CD8-positive, alpha-beta memory T cell (primary cell): ENCODE measurements at places on chromosomes 6 and 20. TPM values are rescaled to one million over a fixed set of nuclear protein-coding genes. Genes with fewer than 3 reads are reported as not detected.

DNA sequence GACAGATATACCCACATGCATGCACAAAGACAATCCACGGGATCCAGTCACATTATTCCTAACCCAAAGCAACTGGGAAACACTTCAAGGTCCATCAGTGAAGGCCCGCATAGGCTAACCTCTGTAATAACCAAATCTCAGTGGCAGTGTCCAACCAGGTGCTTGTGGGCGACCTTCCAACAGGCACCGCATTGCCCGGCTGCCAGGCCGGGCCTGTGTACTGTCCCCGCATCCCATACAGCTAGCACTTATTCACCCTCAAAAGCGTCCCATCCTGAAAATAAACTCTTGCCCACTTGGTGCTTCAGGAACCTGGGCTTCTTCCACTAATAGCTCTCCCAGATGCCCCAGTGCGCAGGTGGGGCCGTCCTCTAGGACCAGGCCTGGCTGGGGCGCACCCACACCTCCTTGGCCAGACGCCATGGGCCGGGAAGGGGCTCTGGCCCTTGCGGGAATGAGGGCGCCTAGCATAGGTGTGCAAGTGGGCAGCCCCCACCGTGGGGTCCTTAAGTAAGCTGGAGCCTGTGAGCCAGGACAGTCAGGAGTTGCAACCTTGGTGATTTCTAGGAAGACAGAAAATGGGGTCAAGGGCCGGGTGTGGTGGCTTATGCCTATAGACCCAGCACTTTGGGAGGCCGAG, 1.1 kb upstream of the ENTPD6 start:
- no peak for DNase-seq

CABLES2 gene
- total RNA-seq, result 9.2 TPM

- DNase-seq, result peak; percentile 84
Measured at GRCh38 chr6:31582230-31582643, at the start of gene LTB. TSS of gene LTB (minus strand) at chr6:31582424. CDS start at chr6:31582417, 7 bp downstream.

DNA sequence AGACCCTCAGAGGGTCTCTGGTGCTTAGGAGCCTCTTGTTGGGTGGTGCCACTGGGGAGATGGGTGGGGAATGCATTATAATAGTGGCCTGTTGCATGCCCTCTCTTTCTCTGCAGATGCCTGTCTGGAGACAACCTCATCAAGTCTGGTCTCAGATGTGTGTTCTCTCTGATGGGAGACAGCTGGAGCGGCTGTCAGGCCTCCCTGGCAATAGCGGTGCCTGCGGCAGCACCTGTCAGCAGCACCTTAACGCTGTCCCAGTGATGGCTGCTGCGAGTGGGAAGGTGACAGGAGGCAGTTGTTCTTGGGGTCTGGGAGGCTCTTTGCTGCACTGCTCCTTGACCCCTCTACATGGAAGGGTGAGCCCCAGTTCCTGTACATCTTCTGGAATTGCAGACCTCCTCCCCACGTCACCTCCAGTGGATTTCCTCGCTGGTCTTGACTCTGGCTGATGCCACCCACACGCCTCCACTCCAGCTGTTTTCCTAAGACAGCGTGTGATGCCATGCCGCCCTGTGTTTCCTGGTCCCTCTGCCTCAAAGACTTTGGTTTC, 63.3 kb upstream of the BLCAP start:
- no peak for DNase-seq

DNA sequence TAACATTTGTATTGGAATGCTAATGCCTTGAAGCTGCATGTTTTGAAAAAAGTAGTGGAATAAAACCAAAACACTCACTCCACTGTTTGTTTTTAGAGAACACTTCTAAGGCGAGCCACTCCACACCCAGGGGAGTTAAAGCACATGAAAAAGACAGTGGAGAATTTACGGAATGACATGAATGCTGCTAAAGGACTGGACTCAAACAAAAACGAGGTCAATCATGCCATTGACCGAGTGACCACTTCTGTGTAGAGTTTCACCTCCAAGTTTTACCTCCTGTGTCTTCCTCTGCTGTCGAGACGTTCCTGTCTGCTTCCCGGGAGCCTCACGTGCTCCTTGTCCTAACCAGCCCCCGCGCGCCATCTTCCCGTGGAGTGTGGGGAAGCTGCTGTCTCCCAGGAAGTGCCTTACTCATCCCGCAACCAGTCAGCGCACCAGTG, 127.8 kb downstream of the LRRC1 start:
- no peak for DNase-seq

GRCh38 chr6:41940759-41941279, 789 bp downstream of the CCND3 start:
- DNase-seq, result peak; percentile 73

ADRM1 gene
- 159 TPM for total RNA-seq

SLC32A1 gene
- not detected for total RNA-seq

- DNase-seq, result no peak
Measured at GRCh38 chr6:111978532-111979149, 75.3 kb upstream of the CCN6 start.

DNA sequence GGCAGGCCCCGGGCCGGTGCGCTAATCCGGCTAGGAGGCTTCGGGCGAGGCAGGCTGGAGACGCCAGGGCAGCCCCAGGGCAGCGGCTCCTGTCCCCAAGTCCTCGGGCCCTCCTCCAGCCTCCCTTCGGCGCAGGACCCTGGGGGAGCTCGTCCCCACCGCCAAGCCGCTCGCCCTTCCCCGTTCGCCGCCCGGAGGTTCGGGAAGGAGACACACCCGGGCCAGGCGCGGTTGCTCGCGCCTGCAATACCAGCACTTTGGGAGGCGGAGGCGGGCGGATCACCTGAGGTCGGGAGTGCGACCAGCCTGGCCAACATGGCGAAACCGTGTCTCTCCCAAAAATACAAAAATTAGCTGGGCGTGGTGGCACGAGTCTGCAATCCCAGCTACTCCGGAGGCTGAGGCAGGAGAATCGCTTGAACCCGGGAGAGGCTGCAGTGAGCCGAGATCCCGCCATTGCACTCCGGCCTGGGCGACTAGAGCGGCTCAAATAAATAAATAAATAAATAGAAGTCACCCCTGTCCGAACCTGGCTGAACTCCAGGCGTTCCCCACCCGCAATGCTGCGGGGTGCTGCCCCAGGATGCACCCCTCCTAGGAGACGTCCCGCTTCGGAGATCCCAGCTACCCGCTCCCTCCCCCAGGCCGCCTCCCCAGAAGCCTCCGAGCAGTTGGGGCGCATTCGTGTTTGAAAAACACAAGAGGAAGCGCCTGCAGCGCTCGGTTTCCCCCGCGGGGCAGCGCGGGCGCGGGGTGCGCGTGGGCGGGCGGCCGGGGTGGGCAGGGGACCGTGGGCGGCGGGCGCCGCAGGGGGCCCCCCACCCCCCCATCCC, 27.5 kb downstream of the SERPINB9 start:
- DNase-seq, result peak; percentile 31

- DNase-seq, result no peak
Measured at GRCh38 chr6:82030301-82030700, 217.2 kb downstream of the IBTK start.

- DNase-seq, result no peak
Measured at GRCh38 chr20:32474967-32475811, 109.9 kb downstream of the NOL4L start.

SLC35D3 gene
- not detected for total RNA-seq

DNA sequence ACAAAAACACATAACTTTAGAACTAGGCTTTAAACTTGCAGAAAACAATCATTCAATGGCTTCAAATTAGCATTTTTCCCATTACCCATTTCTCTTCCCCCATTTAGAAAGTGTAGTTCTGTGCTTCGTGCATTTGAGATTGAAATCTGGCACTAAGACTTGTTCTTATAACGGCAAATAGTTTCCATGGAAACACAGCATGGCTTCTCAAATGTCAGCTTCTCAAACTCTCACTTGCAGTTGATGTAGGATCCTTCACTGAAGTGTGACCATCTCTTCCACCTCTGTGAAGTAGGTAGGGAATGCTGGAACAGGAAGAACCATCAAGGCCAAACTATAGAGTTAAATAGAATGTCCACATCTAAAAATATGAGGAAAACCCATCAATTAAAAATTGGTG, 52.2 kb downstream of the MANEA start:
- no peak for DNase-seq

GRCh38 chr20:63124782-63125580, 91.0 kb downstream of the YTHDF1 start:
- no peak for DNase-seq

- DNase-seq, result no peak
Measured at GRCh38 chr20:13995841-13996240, 525 bp downstream of the MACROD2 start.

GRCh38 chr6:167056370-167056769, 57.2 kb downstream of the CEP43 start:
- DNase-seq, result no peak

PRICKLE4 gene
- total RNA-seq, result not detected

- DNase-seq, result no peak
Measured at GRCh38 chr6:53710788-53711187, 45.2 kb upstream of the KLHL31 start.

CLPSL2 gene
- not detected for total RNA-seq

DNA sequence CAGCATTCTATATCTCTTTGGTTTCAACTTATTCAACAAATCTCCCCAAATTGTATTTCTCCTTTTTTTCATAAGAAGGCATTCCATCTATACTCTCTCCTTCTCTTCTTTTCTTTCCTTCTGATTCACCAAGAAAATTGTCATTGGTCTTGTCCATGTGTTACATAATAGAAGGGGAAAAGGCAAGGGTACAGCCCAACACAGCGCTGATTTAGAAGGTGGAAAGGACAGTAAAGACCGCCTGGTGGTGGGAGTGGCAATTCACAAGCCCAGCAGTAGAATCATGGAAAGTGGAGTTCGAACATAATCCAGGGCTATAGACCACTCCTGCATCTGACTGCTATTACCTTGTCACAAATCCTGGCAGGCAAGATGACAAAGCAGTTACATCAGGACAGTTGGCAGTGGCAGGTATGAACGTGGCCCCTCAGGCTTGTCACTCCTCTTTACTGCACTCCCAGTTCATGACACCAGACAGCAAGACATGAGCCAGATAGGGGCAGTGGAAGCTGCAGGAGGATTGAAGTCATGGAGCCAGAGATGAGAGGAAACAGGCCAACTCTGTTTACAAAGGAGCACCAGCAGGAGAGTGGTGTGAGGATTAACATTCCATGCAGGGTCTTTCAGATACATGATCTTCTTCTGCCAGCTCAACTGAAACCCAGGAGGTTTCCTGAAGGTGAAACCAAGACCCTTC, 2.1 kb upstream of the TNFAIP3 start:
- DNase-seq, result no peak

HLA-G gene
- total RNA-seq, result 0.59 TPM

DLK2 gene
- 1.9 TPM for total RNA-seq

DNA sequence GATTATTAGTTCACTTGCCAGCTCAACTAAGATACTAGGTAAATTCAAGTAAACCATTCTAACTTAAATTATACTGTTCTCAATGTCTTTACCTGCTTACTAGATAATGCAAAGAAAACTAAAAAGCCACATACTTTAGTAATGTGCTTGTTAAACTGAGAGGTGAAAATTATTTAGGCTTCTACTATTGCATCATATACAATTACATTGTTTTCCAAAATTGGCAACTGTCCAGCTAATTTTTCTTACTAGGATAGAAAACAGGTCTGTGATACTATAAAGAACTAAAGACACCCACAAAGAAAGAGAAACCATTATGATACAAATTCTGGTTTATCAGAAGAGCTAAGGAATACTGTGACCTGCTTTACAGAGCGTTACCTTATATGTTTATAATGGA, 45.6 kb upstream of the ALDH8A1 start:
- no peak for DNase-seq

- DNase-seq, result no peak
Measured at GRCh38 chr6:32819729-32820128, 2.9 kb upstream of the HLA-DOB start.

DNA sequence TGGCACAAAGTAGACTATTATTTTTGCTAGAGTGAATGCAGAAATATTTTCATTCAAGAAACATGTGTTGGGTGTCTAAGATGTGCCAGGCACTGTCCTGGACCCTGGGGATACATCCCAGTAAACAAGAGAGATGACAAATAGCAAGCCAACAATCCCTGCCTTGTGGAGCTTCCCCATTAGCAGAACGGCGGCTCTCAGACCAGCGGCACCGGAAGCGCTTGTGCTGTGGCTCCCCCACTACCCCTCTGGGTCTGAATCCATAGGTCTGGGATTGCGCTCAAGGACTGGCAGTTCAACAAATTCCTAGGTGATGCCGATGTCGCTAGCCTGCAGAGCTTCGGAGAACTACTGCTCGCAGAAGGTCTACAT, 98.5 kb upstream of the AGPAT4 start:
- DNase-seq, result no peak

- DNase-seq, result no peak
Measured at GRCh38 chr6:53899512-53899911, 104.7 kb downstream of the LRRC1 start.

DNA sequence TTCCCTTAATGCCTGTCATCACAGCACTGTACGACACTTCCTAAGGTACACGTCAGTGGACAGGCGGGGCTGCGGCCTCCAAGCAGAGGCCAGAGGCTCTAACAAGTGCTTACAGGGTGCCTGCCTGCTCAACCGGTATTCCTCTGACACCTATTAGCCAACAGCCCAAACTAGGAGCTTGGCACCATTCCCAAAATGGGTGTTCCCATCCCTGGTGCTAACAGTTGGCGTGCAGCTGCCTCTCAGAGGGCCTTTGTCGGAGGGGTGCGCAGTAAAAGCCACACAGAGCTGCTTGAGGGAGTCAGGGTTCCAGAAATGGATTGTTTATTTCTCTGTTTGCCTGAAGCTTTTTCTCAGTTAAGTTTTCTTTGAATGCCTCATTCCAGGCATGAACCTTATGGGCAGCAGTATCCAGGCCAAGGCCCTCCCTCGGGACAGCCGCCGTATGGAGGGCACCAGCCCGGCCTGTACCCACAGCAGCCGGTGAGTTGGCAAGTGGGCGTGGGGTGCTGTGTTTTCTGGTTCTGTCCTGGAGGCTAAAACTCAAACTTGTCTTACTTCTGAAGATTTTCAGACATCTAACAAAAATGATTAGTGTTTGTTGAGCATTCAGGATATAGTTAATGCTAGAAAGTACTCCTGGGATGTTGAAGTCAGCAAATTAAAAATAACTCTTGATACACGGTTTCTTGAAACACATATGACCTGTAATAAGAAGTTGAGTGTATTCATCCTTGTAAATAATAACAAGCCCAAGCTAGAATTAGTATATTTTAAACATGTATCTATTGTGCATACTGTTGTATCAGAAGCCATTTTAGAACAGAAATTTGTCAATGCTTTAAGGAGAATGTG, 124.7 kb downstream of the TMEM242 start:
- no peak for DNase-seq

- DNase-seq, result no peak
Measured at GRCh38 chr20:31991339-31991705, 18.9 kb upstream of the CCM2L start.

C6orf132 gene
- total RNA-seq, result 0.16 TPM

ZC2HC1B gene
- total RNA-seq, result not detected

ACSS1 gene
- 24.5 TPM for total RNA-seq

ZC3H12D gene
- 83.5 TPM for total RNA-seq

- no peak for DNase-seq
Measured at GRCh38 chr20:11469795-11470435, 447.8 kb upstream of the BTBD3 start.

GRCh38 chr6:11043961-11044711, at the start of gene ELOVL2:
TSS of gene ELOVL2 (minus strand) at chr6:11044305. CDS start at chr6:11044230, 75 bp downstream.
- DNase-seq, result no peak

- DNase-seq, result no peak
Measured at GRCh38 chr20:15863735-15864134, 709.5 kb downstream of the KIF16B start.
